ENCODE measurements at places on chromosomes 5 and 9.

DNA sequence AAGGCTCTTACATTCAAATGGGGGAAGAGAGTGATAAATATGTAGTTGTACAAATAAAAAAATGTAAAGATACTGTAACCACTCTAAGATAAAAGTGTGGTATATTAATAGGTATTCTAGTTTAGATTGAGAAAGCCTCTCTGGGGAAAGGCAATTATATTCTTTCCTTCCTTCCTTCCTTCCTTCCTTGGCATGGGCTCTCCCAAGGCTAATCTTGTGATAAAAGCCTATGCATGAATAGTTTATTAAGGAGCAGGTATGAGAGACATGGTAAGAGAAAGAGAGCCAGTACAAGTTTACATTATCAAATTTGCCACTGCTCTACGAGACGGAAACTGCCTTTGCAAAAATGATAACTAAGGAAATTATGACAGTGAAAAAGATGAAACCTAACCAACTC lies 588.8 kb downstream of the PRELID2 start:
- no peak for DNase-seq

GRCh38 chr5:158796812-158797497 lies 302.8 kb downstream of the EBF1 start:
- DNase-seq, result no peak

- no peak for DNase-seq
Measured at GRCh38 chr5:78893940-78894677, 91.0 kb downstream of the ARSB start.

DNA sequence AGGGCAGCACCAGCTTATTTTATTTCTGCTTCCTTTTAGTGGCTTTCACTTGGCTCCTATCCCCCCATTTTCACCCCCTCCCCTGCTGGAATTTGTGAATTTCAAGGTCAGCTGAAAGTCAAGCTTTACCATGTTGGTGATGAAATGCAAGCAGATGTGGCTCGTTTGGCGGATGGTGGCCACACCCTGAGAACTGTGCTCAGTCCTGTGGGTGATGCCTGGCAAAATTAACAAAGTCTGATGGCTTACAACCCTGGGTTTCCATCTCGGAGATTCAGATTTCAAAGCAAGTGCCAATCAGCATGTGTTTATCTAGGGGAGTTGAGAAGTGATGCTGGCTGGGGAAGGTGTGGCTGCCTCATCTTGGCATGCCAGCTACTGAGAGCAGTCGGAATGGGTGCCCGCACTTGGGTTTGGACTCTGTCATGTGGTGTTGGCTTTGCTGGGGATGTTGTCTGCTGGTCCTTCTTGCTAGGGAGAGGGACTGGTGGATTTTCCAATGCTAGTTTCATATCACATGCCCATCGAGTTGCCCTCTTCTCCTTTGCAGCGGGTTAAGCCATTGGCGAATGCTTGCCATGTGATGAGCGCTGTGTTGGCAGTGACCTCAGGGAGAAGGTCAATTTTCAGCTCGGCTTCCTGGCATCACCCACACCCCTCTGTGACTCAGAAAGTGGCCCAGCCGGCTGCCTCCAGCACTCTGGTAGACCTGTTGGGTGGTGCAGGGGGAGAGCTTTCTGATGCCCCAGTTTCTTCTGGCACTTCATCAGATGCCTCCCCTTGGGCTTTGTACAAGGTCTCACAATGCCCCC lies 77.0 kb upstream of the PITX1 start:
- DNase-seq, result no peak

DNA sequence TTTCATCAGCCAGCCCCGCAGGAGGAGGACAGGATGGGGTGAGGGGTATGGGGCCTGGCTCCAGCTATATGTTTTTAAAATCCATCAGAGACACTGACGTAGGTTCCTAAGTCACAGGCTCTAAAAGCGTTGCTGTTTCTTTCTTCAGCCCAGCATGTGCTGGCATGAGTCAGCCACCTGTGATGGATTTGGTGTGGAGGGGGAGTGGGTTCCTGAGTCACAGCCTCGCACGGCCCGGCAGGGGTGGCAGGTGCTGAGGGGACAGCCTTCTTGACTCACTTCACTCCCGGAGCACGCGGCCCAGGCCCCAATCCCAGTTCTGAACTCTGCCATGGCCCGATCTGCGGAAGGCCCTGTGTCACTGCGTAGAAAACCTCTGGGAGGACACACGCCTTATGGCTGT lies 38.8 kb upstream of the RPL26L1 start:
- DNase-seq, result no peak

DNA sequence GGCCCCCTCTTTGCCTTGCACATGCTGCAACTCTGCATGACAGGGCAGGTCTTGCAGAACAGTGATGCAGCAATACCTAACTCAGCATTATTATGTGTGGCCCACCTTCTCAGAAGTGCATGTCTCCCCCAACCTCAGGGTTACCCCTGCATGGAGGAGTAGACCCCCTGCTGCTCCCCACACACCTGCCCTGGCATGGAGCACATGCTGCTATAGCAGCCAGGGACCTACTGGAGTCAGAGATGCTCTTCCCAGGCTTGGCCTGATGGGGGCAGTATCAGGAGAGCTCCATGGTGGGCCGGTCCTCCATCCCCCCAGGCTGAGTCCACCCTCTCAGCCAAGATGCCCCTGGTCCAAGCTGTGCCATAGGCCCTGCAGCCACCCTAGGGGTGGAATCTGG lies 13.2 kb upstream of the BOD1 start:
- DNase-seq, result peak; percentile 39

- DNase-seq, result no peak
Measured at GRCh38 chr9:101652601-101653175, 57.9 kb upstream of the PPP3R2 start.

DNA sequence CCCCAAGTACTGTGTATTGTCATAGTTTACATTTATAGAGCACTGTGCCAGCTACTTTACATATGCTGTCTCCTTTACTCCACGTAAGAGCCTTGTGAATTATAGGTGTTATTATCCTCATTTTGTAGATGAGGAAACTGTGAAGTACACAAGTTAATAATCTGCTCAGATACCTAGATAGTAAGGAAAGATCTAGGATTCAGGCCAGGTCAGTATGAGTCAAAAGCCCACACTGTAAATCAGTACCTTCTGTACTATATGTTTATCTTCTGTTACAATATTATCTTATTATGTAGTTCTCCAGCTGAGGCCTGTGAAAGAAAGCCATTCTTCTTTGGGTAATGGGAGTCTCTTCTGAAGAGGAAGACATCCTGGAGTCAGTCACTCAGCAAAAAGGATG lies 72.4 kb upstream of the TLX3 start:
- DNase-seq, result no peak

DNA sequence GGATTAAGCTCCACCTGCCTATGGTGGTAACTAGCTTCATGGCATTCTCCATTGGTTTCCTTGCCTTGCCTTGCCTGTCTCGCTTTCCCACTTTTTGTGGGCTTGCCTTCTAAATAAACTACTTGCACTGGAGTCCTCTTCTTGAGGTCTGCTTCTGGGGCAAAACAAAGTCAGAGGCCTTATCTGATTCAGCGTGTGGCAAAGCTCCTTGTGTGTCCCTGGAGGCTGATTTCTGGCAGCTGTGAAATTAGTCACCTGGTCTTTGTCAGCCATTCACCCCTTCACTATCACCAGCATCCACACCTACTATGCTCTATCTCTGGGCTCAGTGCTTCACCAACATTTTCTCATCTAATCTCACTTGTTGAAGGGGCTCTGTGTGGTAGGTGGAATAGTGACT lies 176.2 kb downstream of the SEC61B start:
- no peak for DNase-seq

DNA sequence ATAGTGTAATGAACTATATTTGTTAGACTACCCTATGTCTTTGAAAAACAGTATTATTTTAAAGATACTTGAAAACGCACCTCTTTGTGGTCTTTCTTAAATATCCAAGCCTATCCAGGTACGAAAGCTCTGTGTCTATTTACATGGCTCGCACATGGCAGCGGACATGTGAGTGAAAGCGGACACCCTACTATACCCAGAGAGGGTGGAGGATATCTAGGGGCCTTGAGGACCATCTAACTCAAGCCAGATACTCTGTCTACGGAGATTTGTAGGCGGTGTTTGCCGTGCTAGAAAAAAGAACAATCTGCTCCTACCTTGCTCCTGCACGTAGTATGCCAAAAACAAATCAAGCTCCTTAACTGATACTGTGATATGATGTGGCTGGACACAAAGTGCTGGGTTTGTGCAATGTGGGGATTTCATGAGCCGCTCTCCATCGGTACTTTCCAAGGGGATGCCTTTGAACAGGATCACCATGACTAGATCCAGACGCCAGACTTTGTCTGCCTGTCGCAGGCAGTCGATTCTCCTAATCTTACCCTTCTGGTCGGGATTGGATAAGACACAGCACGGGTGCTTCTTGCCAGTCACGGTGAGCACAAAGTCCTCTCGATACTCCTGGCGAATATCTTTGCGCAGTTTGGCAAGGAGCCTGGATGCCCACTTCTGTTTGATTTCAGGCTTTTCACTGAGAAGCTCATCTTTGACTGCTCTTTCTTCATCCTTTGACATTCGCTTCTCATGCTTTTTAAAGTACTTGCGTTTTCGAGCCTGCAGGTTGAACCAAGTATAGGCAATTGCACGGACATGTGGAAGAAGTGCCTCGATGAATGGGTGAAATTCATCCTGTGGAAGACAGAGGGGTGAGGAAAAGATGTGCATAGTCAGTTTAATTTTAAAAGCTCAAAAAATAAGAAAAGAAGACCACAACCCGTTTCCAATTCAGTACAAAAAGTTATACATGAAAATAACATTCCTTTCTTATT lies 7.0 kb downstream of the NFIB start:
- DNase-seq, result no peak

GRCh38 chr5:167880420-167880819 lies 411.0 kb upstream of the WWC1 start:
- DNase-seq, result no peak

- DNase-seq, result no peak
Measured at GRCh38 chr5:142959683-142960657, 189.8 kb downstream of the ARHGAP26 start.

GRCh38 chr5:4017076-4017803 lies 421.6 kb downstream of the IRX1 start:
- DNase-seq, result no peak

DNA sequence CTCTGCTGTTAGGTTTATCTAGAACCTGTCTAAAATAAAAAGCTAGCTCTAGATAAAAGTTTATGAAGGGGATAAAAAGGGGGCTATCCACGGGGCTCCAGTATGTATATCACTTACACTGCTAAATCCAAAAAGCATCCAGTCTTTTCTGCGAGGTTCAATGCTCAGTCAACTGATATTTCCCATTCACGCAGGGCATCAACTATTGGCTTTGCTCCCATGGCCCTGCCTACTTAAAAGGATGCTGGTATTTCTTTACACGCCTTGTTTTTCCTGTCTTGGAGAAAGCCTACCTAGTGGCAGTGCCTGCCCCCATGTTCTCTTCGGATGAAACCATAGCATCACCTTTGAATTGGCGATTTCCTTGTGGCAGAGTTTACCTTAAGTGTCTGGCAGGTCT lies 8.1 kb downstream of the SPRY4 start:
- DNase-seq, result no peak

DNA sequence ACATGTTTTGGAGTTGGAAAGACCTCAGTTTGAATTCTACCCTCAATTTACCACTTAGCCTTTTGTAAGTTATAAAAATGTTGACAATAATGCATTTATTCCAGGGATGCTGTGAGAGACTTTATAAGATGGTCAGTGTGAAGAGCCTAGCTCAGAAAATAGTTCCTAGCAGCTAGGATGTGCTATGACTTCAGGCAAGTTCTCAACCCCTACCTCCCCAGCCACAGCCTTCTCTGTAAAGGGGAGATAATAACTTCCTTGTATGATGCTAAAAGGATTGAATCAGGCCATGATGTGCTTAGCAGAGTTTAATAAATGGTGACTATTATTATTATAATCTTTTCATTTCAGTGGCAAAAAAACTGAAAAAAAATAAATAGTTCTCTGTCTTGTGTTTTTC lies 77.6 kb downstream of the ALDH1A1 start:
- no peak for DNase-seq

- no peak for DNase-seq
Measured at GRCh38 chr9:111284703-111285102, 45.3 kb downstream of the OR2K2 start.

- no peak for DNase-seq
Measured at GRCh38 chr5:32654427-32654826, 56.7 kb upstream of the NPR3 start.

- no peak for DNase-seq
Measured at GRCh38 chr5:173500213-173500560, 116.3 kb downstream of the BOD1 start.

DNA sequence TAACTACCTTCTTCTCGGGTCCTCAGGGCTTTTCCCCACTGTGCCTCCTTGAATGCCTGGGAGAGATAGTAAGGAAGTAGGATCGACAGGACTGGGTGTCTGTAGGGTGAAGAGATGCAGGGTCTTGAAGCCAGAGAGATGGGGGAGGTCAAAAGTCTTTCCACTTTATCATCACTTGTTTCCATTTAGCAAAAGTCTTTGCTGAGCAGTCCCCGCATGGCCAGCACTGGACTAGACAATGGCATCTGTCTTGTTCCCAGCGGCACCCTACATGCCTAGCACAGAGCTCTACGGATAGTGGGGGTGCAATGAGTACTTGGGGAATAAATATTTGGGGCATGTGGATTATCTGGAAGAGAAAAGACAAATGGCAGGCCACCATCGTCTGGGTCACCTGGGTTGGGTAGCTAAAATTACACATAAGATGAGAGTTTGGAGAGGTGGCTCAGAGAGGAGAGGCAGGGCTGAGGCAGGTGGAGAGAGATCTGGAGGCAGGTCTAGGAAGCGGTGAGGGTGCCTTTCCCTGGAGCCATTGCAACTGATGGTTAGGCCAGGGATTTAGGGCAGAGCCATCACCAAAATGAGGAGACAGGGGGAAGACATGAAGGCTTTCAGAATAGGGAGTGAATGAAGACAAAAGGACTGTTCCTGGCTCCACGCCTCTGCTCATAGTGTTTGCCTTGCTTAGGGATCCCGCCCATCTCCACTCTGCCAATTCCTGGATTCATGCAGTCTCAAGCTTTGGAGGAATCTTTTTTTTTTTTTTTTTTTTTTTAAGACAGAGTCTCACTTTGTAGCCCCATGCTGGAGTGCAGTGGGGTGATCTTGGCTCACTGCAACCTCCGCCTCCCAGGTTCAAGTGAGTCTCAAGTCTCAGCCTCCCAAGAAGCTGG lies 250.8 kb upstream of the KLF4 start:
- DNase-seq, result no peak

GRCh38 chr5:121171834-121172233 lies 679.8 kb upstream of the FTMT start:
- DNase-seq, result no peak

- DNase-seq, result no peak
Measured at GRCh38 chr9:89985068-89985467, 380.3 kb downstream of the GADD45G start.

GRCh38 chr9:32671333-32671732 lies 35.9 kb upstream of the TAF1L start:
- no peak for DNase-seq

DNA sequence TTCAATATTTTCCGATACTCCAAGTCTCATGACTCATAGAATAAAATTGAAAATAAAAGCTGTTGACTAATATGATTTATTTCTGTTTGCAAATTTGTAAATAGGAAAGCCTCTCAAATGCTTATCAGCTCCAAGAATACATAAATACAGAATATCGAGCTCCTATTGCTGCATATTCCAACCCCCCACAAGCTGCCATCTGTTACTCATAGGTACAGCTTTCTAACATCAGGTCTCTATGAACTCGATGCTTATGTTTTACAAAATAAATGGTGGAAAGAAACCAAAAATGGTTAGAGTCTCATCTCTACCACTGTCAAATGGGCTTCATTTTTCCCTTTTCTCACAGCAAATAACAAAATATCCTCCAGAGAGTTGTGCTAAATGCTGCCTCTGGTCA lies 631.6 kb upstream of the CDH18 start:
- no peak for DNase-seq
